ENCODE measurements at places on chromosomes 5 and 9. TPM values are rescaled to one million over a fixed set of nuclear protein-coding genes. Genes with fewer than 3 reads are reported as not detected.

The OLFM1 gene
- total RNA-seq: 48.8 TPM

The PCDHGA2 gene
- 15.8 TPM for total RNA-seq

The PCDHB14 gene
- 13.5 TPM for total RNA-seq

The SLC45A2 gene
- 6.4 TPM for total RNA-seq

The LHX3 gene
- 18.5 TPM for total RNA-seq

The NOXA1 gene
- total RNA-seq: 4.2 TPM

The GARNL3 gene
- total RNA-seq: 48.6 TPM

The SHISAL2B gene
- total RNA-seq: not detected

The IL13 gene
- total RNA-seq: not detected

Data from camera-type eye (tissue), 1 donor.